ENCODE measurements at places on chromosomes 6 and 20. TPM values are rescaled to one million over a fixed set of nuclear protein-coding genes. Genes with fewer than 3 reads are reported as not detected.
A peak's percentile ranks its signal among the peaks of the same experiment; 100 is the strongest.

The GSTA3 gene
- total RNA-seq = not detected

DNA sequence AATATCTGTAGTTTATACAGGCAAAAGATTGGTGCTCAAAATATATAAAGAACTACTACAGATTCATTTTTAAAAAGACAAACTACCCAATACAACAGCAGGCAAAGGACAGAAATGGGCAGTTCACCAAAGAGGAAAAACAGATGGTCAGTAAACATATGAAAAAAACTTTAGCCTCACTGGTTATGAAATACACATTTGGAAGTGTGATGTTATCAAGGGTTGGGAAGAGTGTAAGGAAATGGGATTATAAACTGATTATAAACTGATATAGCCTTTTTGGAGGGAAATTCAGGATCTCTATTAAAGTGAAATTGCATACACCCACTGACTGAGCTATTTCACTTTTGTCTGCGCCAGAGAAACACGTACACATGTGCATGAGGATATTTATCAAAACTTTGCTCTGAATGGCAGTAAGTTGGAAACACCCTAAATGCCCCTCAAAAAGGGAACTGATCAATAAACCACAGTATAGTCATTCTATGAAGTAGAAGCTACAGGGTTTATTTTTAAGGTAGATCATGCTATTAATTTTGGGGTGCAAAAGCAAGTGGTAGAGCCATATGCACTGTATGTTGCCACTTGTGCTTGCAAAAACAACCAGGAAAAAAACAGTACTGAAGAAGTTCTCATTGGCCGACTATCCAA lies 32.2 kb upstream of the ARFGEF2 start:
- peaks cover 10% of the 10 kb centered on the region for H3K27me3 ChIP-seq
- no peak for DNase-seq
- H3K4me1 ChIP-seq = no peaks in the 10 kb centered on the region

- DNase-seq = no peak
- no peaks in the 10 kb centered on the region for H3K4me1 ChIP-seq
- H3K27ac ChIP-seq = no peak overlapping the region
- H3K36me3 ChIP-seq = no peaks in the 10 kb centered on the region
- H3K4me3 ChIP-seq = no peak overlapping the region
- no peaks in the 10 kb centered on the region for H3K27me3 ChIP-seq
Observed at GRCh38 chr20:7728338-7728737, 211.9 kb downstream of the HAO1 start.

DNA sequence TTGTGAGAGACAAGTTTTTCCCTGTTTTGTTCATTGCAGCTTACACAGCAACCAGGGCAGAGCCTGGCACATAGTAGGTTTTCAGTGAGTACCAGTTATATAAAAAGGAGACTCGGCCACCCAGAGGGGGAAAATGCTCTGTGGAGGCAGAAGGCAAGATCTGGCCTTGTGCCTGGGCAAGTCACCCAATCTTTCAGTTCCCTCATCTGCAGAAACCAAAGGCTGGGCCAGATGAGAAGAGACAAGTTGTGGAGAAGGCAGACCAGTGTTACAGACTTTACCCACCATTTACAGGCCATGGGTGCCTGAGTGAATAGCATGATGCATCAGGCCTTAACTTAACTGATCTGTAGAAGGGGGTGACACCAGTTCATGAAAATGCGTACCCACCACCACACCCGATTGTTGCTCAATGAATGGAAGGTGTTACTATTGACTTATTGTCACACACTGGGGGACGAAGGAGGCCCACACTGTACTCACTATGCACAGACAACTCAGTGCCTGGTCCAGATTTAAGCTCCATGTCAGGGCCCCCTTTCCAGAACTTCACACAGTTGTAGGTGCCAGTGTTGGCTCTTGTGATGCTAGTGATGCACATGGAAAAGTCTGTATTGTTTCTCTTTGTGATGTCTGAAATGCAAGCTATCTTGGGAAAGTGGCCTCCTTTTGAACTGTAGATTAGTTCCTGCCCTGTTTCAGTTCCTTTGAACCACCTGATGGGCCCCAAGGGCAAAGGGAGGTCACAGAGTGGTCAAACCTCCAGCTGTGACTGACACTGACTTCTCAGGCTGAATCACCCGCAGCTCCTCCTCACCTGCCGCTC lies 64.3 kb upstream of the SIRPG start:
- H3K27me3 ChIP-seq = no peaks in the 10 kb centered on the region
- peaks cover 4% of the 10 kb centered on the region for H3K4me1 ChIP-seq
- H3K4me3 ChIP-seq = no peak overlapping the region
- peak; percentile 89 for DNase-seq
- no peaks in the 10 kb centered on the region for H3K36me3 ChIP-seq
- H3K27ac ChIP-seq = no peak overlapping the region

GRCh38 chr6:143792402-143793279 lies 50.5 kb upstream of the LTV1 start:
- H3K4me3 ChIP-seq = no peak overlapping the region
- H3K27ac ChIP-seq = no peak overlapping the region
- H3K27me3 ChIP-seq = no peaks in the 10 kb centered on the region
- no peaks in the 10 kb centered on the region for H3K4me1 ChIP-seq
- no peak for DNase-seq

Measured in endodermal cell (in vitro differentiated cells).